Smooth muscle cell of bladder (primary cell): ENCODE measurements at places on chromosomes 12 and 14. TPM values are rescaled to one million over a fixed set of nuclear protein-coding genes. Genes with fewer than 3 reads are reported as not detected.

PRH1 gene
- total RNA-seq = 11.2 and 16.6 TPM in 2 replicates

PPP1R1A gene
- total RNA-seq = not detected in 2 replicates

KRT73 gene
- not detected in 2 replicates for total RNA-seq

EML1 gene
- total RNA-seq = 62.0 and 77.8 TPM in 2 replicates

NFE2 gene
- total RNA-seq = 0.18 and 0.28 TPM in 2 replicates

ADAM21 gene
- 0.14 and 0.55 TPM in 2 replicates for total RNA-seq

ETV6 gene
- total RNA-seq = 3.8 and 5.5 TPM in 2 replicates

CRY1 gene
- 8.6 and 10.8 TPM in 2 replicates for total RNA-seq

ACSS3 gene
- 14.5 and 22.3 TPM in 2 replicates for total RNA-seq

FAM181A gene
- total RNA-seq = not detected in 2 replicates

LRRC9 gene
- not detected in 2 replicates for total RNA-seq

CCDC198 gene
- not detected in 2 replicates for total RNA-seq

DNAI7 gene
- total RNA-seq = 0.18 and 0.43 TPM in 2 replicates

COX14 gene
- total RNA-seq = 43.2 and 62.7 TPM in 2 replicates

PA2G4 gene
- 86.5 and 93.8 TPM in 2 replicates for total RNA-seq

LGALS3 gene
- 140 and 168 TPM in 2 replicates for total RNA-seq

SPRYD4 gene
- 1.00 and 1.2 TPM in 2 replicates for total RNA-seq

GALNT8 gene
- under 0.01 and 0.18 TPM in 2 replicates for total RNA-seq

CLEC14A gene
- total RNA-seq = 1.1 and 3.6 TPM in 2 replicates

CCDC177 gene
- under 0.01 TPM in 2 replicates for total RNA-seq

KRT8 gene
- total RNA-seq = 6.7 and 13.4 TPM in 2 replicates

AJUBA gene
- 31.0 and 47.3 TPM in 2 replicates for total RNA-seq

RBM19 gene
- 13.7 and 16.8 TPM in 2 replicates for total RNA-seq

SIVA1 gene
- 70.5 and 78.4 TPM in 2 replicates for total RNA-seq

E2F7 gene
- 2.6 and 3.9 TPM in 2 replicates for total RNA-seq

CMTM5 gene
- 0.14 and 0.18 TPM in 2 replicates for total RNA-seq
